ENCODE measurements at places on chromosomes 7 and 10. TPM values are rescaled to one million over a fixed set of nuclear protein-coding genes. Genes with fewer than 3 reads are reported as not detected.

DNA sequence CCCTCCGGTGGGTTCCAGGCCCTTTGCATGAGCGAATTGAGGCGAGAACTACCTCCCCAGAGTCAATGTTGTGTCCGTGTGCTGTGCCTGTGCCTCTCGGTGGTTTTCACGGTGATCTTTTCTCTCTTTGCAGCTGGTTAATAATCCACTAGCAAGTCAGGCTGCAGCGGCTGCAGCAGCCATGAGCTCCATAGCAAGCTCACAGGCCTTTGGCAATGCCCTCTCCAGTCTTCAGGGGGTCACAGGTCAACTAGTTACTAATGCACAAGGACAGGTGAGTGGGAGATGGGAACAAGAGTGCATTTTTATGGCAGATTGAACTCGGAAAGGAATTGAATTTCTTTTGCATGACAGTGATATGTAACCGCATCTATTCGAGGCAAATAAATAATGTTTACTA, 159.7 kb upstream of the YAE1 start:
- no peaks in the 10 kb centered on the region for H3K27me3 ChIP-seq
- no peak overlapping the region for H3K4me3 ChIP-seq
- H3K27ac ChIP-seq, result no peak overlapping the region
- no peaks in the 10 kb centered on the region for H3K36me3 ChIP-seq

- H3K27me3 ChIP-seq, result no peaks in the 10 kb centered on the region
- no peak overlapping the region for H3K4me3 ChIP-seq
- no peak for DNase-seq
- H3K4me1 ChIP-seq, result no peaks in the 10 kb centered on the region
- no peaks in the 10 kb centered on the region for H3K36me3 ChIP-seq
Measured at GRCh38 chr10:1715821-1716220, 21.5 kb downstream of the ADARB2 start.

GRCh38 chr7:127391591-127392181, 822 bp downstream of the ZNF800 start:
- H3K4me3 ChIP-seq, result peak overlapping the region; percentile 95
- peaks cover 56% of the 10 kb centered on the region for H3K36me3 ChIP-seq
- H3K4me1 ChIP-seq, result peaks cover 12% of the 10 kb centered on the region
- H3K27me3 ChIP-seq, result peaks cover 8% of the 10 kb centered on the region
- DNase-seq, result no peak
- peak overlapping the region; percentile 74 for H3K27ac ChIP-seq

DNA sequence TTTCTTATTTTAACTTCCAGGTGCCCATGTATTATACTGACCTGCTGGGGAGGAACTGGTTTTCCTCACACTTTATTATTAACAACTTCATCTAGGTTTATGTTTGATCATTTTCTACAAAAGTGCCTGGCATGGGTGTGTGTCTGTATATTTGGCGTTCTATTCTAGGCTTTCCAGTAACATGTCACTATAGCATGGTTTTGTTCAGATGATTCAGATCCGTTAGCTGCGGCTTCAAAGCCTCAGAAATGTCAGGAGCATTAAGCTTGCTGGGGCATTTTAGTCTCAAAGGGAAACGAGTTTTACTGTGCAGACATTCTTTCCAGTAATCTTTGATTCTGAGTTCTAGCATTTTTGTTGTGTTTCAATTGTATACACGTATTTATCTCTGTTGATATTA, 2.3 kb downstream of the INPP5A start:
- H3K27ac ChIP-seq, result no peak overlapping the region
- peaks cover 41% of the 10 kb centered on the region for H3K4me1 ChIP-seq
- H3K4me3 ChIP-seq, result no peak overlapping the region

DNA sequence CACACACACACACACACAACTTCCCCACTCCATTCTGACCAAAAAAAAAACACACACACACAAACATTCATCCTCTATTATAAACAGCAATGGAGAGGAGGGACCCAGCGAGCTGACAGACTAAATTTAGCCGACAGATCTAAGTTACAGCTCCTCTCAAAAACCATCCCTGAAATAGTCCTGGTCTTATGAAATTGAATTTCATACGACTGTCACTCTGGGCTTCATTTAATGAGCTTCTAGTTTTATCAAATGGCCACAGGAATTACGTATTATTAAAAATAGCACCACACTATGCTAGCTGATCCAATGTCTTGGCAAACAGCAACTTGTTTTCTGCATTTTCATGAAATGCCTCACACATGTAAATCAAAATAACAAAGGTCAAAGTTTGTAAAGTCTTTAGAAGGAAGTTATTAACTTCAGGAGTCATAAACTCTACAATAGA, 131.3 kb upstream of the ASAH2 start:
- H3K27ac ChIP-seq, result no peak overlapping the region
- H3K27me3 ChIP-seq, result no peaks in the 10 kb centered on the region
- DNase-seq, result no peak
- no peaks in the 10 kb centered on the region for H3K4me1 ChIP-seq
- H3K36me3 ChIP-seq, result no peaks in the 10 kb centered on the region

Gene REPIN1
- total RNA-seq, result 55.7 TPM
